ENCODE measurements at places on chromosomes 7 and 10. TPM values are rescaled to one million over a fixed set of nuclear protein-coding genes. Genes with fewer than 3 reads are reported as not detected.

DNA sequence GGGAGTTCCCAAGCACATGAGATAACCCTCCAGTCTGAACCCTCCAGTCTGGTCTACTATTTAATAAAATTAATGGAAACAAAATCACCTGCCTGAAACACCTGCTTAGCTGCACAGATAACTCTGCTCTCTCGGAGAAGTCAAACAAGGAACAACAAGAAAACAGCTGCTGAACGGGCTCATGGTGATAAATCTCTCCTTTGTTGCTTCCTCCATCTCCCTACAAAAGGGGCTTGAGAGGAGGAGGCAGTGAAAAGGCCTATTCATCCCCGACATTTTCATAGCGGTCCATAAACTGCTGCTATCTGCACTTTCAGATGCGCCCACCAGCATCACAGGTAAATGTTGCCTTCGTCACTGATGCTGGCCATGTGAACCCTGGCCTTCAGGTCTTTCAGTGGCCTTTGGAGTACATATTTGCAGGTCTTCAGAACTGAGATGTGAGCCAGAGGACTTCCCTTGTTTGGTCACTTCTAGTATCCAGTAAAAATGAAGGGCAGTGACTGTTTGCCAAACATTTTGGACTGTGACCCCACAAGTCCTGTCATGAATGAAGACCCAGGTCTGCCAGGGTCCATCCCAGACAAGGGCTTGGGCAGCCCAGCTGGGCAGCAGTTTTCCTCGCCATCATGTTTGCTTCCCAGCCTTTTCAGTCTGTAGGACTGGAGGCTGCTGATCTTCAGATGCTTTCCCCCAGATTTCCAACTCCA, 15.9 kb downstream of the FKBP6 start:
- DNase-seq: no peak

DNA sequence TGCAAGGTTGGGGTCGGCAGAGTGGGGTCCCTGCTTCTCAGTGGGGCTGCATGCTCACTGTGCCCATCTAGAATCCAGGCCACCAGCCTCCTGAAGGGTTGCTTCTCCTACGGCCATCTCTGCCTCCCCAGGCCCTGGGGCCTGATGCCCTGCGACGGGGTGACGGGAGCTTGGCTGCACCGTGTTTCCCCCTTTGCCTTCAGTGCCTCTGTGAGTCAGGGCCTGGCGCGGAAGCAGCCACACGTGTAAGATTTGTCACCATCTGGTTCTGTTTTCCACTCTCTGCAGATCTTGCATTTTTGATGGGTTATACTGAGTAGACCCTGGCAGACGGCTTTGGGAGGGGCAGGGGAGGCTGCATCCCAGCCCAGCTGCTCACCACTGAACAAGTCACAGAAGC, 7.2 kb downstream of the ADAMTS14 start:
- DNase-seq: no peak

- DNase-seq: no peak
Observed at GRCh38 chr7:139714163-139714901, 63.5 kb downstream of the HIPK2 start.

DNA sequence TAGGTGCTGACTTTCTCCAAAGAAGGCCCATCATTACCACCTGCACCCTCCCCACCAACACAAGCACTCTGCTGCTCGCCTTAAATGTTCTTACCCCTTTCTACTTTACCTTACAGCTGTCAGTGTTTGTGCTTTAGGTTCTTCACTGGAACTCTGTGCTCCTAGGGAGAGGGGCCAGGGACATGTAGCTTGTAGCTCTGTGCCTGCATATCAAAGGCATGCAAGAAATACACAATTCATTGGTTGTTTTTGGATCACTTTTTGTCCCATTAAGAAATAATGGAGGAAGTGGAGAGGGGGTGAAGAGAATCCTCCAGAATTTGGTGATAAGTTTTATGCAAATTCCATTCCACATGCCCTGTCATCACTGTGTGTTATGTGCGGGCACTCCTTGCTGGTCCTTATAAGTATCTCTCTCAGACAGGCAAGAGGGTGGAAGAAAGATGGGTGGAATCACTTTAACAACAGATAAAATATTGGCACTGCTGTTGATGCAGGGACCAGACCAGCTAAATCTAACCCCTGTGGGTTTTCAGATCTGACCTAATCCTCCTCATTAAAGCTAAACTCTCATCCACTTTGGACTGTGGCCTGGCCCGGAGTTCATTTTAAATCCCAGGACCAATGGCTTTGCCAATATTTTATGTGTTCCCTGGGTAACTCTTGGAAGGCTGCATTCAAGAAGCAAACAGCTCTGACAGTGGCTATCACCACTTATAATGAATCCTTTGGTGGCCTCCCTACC, 375.8 kb upstream of the NFE2L3 start:
- no peak for DNase-seq

DNA sequence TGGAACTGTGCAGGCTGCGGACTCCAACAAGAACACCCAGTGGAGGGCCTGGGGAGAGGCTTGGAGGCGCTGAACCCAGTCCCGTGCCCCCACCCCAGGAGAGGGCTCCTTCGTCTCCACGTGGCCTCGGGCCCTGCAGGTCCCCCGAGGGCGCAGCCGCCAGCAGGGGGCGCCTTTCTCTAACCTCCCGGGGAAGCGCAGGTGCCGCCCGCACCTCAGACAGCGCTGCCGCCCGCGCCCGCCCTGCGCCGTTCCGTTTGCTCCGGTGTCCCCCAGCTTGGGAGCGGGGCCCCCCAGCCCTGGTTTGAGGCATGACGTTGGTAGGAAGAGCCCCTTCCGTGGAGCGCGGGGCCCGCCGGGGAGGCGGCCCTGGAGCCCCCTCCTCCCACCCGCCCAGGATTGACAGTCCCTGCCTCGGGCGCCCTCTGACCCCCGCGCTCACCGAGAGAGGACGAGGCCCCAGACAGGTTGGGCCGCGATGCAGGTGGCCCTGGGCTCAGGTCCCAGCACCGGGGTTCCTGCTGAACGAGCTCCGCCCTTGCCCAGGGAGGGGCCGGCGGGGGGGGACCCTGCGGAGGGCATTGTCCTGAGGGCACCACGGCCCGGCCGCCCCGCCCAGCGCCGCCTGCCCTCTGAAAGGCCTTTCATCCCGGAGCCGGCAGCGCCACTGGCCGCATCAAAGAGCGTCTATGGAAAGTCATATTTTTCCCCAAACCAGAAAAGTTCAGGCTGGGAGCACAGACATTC, 42.8 kb downstream of the FOXL3 start:
- DNase-seq: no peak

The COL17A1 gene
- polyA plus RNA-seq: not detected

The PTN gene
- polyA plus RNA-seq: 136 TPM

All from AG04450 (cell line).